Activated B cell treated with CpG ODN at 0.5 μM for 24 hours (primary cell): ENCODE measurements at places on chromosomes 6 and 20. TPM values are rescaled to one million over a fixed set of nuclear protein-coding genes. Genes with fewer than 3 reads are reported as not detected.

GRCh38 chr6:137390334-137390733, 103.9 kb downstream of the OLIG3 start:
- DNase-seq: no peak

GRCh38 chr20:24663496-24663895, 194.1 kb downstream of the SYNDIG1 start:
- DNase-seq: no peak

DNA sequence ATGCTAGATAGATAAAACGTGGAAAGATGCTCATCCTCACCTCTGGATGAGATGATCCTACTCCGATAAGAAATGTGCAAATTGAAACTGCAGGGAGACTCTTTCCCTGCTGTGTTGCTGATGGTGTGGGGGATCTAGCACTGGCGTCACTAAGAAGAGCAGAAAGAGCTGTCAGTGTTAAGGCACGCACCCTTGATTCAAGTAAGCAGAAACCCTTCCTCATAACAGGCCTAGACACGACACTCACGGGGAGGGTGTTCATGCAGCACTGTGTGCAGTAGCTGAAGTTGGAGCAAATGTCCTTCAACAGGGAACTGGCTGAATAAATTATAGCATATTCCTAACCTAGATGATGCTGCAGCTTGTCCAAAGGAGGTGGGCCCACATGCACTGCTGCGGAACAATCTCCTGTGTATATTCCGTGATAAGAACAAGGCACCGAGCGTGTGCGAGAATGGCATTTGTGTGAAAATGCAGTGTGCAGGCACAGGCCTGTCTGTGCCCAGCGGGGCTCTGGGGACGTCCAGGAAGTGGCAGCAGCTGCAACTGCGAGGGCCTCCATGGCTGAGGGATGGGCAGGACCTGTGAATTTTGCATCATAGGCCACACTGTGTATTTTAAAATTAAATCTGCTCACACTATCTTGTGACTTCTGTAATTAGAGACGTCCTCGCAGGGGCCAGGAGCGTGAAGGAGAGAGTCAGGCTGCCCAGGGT, 64.0 kb downstream of the TCP11 start:
- DNase-seq: no peak

DNA sequence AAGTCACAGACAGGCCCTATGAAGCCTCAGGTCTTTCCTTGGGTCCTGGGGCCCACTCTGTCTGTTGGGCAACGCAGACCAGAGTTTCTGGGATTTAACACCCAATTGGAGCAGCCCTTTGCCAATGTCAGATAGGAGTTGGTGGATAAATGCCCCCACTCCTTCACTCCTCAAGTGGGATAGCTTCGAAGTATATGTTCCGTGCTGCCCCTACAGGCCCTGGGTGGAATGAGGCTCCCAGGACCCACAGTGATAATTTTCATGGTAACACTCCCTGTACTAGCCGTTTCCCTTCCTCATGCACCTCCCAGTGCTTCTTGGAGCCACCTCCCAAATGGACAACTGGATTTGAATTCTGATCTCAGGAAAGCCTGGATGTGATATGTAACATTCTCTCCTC, 145.4 kb downstream of the FOXA2 start:
- DNase-seq: no peak

DNA sequence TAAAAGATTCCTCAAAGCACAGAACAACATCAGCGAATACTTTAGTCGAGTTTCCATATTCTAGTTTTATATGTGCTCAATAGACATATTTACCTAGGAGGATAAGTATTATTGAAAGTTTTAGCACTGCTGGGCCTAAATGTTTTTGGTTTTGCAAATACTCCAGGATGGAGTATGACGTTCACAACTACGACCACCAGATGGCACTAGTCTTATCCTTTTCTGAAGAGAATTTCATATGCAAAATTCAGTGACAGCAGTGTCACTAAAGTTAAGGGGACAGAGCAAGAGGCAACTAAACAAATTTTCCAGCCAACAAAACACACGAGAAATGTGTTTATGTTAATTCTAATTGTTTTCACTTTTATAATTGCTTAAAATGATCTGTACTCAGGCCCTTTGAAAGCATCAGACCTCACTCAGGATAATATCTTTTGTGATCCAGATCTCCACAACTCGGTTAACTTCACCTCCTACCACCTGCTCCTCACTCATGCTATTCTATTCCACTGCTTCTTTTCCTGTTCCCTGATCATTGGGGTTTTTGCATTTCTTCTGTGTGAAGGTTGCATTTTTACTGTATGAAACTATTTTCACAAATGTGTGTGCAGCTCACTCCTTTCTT, 220.8 kb downstream of the TRDN start:
- no peak for DNase-seq

DNA sequence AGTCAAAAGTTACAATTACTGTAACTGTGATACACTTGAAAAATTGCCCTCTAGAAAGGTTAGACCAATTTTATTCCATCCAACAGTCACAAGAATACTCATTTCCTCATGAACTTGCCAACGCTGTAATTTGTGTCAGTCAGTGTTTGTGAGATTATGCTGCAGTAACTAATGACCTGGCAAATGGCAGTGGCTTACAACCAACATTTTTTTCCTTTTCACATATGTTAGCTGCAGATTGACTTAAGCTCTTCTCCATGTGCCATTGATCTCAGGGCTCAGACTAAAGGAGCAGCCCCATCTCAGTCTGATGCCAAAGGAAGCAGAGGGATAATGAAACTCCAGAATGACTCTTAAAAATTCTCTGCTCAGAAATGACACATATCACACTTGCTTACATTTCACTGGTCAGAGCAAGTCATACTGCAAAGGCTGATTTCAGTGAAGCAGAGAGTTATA, 92.3 kb upstream of the ELOVL5 start:
- DNase-seq: no peak

- DNase-seq: no peak
These were observed 126.9 kb upstream of the TIAM2 start for GRCh38 chr6:154868143-154868594.

DNA sequence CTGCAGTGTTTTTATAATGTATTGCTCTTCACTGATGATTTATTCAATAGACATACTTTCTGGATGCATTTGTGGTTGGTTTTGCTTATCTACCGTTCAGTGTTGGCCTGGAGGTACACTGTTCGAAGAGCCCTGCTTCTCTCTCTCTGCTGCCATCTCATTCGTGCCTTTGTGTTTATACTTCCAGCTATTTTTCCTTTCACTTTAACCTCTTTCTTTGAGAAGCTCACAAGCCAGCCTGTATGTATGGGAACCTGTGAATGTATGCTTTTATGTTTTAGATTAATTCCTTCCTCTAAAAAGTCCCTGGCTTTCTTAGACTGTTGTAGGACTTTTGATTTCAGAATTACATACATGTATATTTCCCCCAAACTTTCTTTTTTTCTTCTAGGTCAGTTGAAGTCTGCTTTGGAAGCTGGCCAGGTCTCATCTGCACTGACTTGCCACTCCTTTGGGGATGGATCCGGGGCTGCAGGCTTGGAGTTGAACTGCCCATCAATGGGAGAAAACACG, 83.0 kb downstream of the SCAND1 start:
- no peak for DNase-seq

- DNase-seq: no peak
These were observed 167.5 kb upstream of the TSHZ2 start for GRCh38 chr20:52804497-52805295.

DNA sequence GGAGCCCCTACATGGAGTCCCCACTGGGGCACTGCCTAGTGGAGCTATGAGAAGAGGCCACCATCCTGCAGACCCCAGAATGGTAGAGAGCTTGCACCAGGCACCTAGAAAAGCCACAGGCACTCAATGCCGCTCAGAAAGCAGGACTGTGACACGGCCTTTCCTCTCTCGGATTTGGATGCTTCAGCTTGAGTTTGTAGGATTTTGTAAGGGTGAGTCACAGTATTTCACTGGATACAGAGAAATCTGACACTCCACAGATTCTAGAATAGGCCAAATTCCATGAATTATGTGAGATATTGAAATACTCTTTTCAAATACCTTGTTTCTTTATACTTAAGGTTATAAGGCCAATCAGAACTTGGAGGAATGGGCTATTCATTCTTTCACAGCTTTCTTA, 424.5 kb downstream of the HTR1B start:
- DNase-seq: no peak

DNA sequence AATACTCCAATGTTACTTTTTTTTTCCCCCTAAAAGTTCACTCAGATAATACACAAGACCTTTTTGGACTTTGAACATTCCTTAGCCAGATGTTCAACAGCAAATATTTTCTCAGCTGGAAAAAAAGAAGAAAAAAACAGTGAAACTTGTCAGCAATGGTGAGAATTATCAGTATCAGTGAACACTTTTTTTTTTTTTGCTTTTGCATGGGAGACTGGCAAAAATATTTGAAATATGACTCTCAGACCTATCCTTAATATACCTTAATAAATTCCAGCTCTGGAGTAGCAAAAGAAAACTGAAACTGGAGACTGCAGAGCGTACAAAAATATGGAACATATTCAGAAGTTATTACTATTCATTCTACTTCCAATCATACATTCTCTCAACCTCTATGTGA, 92.3 kb downstream of the RFPL4B start:
- DNase-seq: no peak

TTK gene
- 1.9 and 2.3 TPM in 2 replicates for total RNA-seq

TREM1 gene
- total RNA-seq: 0.81 TPM in 1 of 2 replicates, not detected in the other

SMOC2 gene
- total RNA-seq: not detected in 2 replicates

EYS gene
- total RNA-seq: not detected in 2 replicates
